ENCODE measurements at places on chromosomes 5 and 9.

DNA sequence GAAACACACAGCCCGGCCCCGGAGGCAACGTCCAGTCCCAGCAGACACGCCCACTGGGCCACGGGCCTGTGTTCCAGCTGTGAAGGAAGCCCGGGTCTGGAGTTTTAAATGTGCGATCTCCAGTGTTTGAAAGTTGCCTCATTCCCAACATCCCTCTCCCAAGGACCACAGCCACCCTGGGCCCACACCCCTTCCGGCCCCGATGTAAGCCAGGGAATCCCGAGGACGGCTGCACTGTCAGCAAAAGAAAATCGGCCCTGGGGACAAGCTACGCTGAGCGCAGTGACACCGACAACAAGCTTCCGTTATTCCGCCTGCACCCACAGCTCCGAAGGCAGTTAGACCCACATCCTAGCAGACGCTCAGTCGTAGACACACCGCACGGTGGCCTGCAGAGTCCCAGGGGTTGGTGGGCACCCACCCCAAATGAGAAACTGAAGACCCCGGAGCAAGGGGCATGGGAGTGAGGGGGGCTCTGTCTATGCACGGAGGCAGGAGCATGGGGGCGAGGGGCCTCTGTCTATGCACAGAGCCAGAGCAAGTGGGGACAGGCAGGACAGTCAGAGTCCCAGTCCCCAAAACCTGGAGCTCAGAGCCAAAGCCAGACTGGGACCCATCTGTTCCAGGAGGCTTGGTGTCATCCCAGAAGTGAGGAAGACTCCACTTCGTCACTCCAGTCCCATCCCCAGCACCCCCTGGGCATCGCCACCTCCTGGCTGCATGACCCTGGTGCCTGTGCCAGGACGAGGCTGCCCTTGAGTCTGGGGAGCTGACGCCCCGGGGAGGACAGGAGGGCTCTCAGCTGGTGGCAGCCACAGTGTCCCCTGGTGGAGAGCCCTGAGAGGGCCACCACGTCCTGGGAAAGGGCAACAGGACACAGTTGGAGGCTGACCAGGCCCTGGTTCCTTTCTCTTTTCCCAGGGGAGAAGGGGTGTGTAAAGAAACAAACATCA is 23.4 kb downstream of the GLT6D1 start:
- no peak for DNase-seq

GRCh38 chr5:14265570-14265969 is 122.4 kb downstream of the TRIO start:
- DNase-seq, result peak; percentile 62

GRCh38 chr5:6469836-6470235 is 21.2 kb downstream of the UBE2QL1 start:
- no peak for DNase-seq

- peak; percentile 44 for DNase-seq
Measured at GRCh38 chr9:133990366-133991213, 1.5 kb downstream of the VAV2 start.

DNA sequence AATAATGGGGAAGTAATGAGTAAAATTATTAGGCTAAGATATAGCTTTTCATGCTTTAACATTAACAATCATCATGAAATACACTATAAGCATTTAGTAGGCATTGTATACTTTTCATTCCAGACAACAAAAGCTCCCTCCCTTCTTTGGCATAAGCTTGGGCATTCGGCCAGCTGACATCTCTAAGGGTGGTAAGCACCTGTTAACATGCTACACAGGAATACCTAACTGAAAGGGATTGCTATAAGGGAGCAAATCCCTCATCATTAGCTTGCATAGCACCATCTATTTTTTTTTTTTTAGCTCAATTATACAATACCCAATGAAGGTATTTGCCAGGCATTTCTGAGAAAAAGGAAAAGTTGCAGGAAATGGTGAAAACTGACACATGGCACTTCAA is 16.6 kb downstream of the STRBP start:
- no peak for DNase-seq

- no peak for DNase-seq
Measured at GRCh38 chr9:21031808-21032183, 356 bp upstream of the HACD4 start.

DNA sequence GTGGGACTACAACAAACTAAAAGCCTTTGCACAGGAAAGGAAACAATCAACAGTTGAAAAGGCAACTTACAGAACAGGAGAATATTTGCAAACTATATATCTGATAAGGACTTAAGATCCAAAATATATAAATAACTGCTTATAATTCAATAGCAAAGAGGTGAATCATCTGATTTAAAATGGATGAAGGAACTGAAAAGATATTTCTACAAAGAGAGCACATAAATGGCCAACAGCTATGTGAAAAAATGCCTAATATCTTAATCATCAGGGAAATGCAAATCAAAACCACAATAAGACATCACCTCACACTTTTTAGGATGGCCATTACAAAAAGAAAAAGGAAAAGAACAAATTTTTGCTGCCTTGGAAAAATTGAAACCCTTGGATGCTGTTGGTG is 100.4 kb downstream of the LURAP1L start:
- DNase-seq, result no peak

GRCh38 chr9:16571127-16571802 is 299.2 kb downstream of the BNC2 start:
- no peak for DNase-seq

DNA sequence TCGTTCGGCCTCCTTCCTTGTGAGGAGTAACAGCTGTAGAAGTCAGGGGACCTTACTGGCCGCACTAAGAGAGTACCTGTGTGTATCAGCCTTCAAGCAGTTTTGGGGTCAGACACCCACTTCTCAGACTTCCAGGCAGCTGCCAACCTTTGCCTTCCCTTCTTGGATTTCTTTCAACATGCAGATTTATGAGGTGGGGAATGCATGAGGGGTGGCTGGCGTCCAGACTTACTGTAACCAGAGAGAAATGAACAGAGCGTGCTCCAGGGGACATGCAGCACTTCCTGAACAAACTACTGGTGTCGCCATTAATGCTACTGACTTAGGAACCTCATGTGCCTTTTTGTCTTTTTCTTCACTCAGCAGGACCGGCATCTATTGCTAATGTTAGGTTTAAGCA is 46.7 kb downstream of the INSYN2B start:
- no peak for DNase-seq

GRCh38 chr5:84383296-84383815 is 1.3 kb downstream of the EDIL3 start:
- DNase-seq, result no peak

GRCh38 chr5:115124741-115125140 is 45.0 kb downstream of the TRIM36 start:
- DNase-seq, result no peak

GRCh38 chr5:133006653-133007052 is 19.7 kb downstream of the ZCCHC10 start:
- no peak for DNase-seq
